ENCODE measurements at places on chromosomes 2 and 18.

DNA sequence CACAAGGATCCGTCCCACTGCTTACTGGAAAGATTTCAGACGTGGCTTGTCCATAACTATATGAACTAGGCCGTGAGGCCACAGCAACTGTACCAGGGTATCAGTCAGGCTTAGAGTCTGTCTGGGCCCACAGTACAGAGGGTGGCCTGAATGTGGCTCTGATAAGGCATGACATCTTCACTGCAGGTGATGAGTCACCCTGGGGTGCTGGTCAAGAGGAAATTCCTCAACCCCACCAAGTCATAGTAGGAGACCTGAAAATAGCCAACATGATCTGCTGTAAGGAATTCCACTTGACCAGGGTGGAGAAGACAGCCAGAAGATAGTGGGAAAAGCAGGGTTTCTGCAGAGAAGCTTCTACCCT lies 107.7 kb downstream of the INHBB start:
- no peak for DNase-seq

GRCh38 chr2:88639865-88640264 lies 12.6 kb upstream of the EIF2AK3 start:
- DNase-seq = no peak

DNA sequence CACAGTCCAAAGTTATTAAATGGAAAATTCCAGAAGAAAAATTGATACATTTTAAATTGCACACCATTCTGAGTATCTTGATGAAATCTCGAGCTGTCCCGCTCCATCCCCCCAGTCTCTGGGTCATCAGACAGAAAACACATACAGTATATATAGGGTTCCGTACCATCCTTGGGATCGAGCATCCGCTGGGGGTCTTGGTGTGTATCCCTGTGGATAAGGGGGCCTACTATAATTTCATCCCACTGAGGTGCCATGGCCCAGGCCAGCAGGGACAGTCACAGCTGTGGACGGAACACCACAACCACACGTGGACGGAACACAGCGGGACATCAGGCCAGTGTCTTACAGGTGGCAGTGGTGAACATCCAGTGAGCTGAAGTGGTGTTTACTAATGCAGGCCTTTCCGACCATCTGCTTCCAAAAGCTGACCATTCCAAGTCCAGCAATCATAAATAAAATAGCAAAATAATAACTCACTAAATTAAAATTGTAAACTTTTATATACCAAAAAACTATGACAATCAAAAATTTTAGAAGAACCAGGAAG lies 14.0 kb downstream of the TWIST2 start:
- DNase-seq = no peak

DNA sequence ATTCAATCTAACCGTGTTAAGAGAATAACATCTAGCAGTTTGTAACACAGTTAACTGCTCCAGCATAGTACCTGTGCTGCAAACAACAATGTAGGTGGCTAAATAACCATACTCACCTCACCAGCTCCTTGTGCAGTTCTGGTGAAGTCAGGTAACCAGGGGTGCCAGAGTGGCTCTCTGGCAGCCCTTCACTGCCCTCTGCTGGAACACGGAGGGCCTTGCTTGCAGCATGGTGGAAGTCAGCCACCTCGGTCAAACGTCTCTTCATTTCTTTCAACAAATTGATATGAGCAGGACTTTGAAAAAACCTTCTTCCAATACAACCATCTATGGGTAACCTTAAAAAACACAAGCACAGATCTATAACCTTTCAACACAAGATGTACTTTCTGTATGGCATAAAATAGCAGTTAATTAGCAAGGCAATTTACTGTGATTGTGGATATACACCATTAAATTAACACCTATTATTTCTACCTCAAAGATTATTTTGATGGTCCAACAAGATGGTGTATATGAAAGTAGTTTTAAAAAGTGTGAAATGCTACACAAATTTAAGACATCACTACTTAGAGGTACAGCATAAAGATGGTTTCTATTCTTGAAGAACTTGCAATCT lies 56.6 kb downstream of the EPG5 start:
- DNase-seq = peak; percentile 65

DNA sequence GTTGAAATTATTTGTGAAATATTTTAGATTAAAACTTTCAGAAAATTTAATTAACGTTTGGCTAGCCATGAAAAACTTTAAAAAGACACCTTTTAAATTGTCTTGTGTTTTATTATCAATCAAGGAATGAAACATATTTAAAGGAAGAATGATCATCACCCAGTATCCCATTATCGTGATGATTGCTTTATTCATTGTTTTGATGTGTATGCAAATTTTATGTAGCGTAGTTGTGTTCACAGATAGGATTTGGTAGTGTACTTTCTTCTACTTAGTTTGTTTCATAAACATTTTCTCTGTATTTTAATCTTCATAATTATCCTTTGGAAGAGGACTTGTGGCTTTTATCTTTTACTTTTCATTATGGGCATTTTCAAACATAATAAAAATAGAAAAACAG lies 7.8 kb downstream of the GRHL1 start:
- DNase-seq = no peak

Measured in GM12865 (cell line).